ENCODE measurements at places on chromosomes 11 and 22.

- no peak for DNase-seq
These were observed 169.5 kb upstream of the CADM1 start for GRCh38 chr11:115673720-115674119.

DNA sequence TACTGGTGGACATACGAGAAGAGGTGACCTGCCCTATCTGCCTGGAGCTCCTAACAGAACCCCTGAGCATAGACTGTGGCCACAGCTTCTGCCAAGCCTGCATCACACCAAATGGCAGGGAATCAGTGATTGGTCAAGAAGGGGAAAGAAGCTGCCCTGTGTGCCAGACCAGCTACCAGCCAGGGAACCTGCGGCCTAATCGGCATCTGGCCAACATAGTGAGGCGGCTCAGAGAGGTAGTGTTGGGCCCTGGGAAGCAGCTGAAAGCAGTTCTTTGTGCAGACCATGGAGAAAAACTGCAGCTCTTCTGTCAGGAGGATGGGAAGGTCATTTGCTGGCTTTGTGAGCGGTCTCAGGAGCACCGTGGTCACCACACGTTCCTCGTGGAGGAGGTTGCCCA, 6.9 kb downstream of the TRIM6 start:
- DNase-seq: no peak

DNA sequence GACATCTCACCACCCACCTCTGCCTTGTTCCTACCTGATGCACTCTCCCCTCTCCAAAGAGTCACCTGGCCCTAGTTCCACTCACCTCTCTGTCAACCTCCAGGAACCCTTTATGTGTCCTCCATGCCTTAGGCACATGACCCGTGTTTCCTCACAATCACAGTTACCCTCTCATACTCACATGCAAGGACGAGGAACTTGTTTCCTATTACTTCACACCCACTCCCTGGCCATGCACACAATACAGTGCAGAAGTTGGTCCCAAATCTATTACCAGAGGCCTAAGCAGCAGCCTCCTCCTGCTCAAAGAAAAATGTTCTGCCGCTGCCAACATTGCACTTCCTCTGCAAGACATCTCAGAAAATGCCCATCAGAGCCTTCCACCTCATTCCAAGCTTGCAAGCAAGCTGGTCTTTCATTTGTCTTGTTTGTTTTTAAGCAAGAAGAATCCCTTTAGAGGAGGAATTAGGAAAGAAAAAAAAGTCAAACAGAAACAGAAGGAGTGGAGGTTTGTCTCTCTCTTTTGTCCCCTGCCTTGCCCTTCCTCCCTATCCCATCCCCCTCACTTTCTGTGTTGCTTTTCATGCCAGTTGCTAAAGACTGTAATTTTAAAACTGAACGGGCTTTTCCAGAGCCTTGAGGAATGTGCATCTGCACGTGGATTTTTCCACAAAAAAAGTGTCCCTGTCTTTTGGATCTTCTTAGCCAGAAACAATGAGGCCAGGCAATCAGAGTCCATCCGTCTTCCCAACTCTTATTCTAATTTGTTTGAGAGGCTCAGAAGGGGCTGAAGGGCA, 63.4 kb downstream of the KCNJ1 start:
- DNase-seq: peak; percentile 89

GRCh38 chr22:31300896-31301295, 8.6 kb upstream of the PIK3IP1 start:
- no peak for DNase-seq

- DNase-seq: no peak
These were observed 183.2 kb downstream of the GRIK4 start for GRCh38 chr11:120694726-120695125.

DNA sequence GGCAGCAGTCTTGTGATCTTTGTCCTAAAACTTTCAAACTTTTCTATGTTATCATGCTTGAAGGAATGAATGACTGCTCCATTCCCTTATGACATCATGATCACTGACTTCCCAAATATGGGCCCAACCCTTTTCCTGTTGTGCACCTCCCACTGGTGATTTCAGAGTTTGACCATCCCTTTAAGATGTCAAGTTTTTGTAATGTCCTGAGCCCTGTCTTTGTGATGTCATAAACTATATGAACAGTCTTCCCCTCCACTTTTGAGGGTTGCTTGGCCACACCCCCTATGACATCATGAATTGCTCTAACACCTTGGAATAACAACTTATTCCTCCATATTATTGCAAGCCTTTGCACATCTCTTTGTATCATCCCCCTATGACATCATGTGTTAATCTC, 16.5 kb upstream of the NUCB2 start:
- DNase-seq: peak; percentile 62

DNA sequence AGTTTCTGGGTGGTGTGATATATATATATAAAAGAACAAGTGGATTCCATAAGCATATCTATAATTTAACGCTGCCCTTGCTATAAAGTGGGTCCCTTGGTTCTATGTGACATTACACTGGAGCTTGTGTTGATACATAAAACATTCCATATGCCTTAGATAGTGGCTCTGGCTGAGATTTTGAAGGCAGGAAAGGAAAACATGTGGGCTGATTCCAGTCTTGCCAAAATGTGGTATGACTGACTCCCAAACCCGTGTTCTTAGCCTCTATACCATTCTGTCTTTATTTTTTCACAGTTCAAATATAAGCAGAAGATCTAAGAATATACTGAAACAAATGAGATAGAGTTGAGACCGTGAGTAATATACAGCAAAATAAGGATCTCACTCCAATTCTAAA, 522.8 kb upstream of the LRRC4C start:
- no peak for DNase-seq
